ENCODE measurements at places on chromosomes 2 and 18.

DNA sequence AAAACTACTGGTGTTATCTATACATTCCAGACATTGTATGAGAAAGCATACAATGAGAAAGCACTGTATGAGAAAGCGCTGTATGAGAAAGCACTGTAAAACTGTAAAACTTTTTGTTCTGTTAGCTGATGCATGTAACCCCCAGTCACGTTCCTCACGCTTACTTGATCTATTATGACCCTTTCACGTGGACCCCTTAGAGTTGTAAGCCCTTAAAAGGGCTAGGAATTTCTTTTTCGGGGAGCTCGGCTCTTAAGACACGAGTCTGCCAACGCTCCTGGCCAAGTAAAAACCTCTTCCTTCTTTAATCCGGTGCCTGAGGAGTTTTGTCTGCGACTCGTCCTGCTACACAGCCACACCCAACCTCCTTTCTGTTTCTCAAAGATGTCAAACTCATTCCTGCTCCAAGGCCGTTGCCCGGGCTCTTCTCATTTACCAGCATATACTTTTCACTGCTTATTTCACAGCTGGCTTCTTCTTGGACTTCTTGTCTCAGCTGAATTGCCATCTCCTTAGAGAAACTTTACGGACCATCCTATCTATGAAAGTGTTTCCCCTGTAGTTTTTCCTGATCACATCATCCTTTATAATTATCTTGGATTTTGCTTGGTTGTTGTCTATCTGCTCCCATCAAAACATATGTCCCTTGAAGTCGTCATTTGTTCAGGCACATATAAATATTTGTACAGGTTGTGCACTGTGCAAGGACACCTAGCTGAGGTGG lies 29.8 kb upstream of the YES1 start:
- DNase-seq: no peak

- no peak for DNase-seq
These were observed 15.3 kb downstream of the FAM168B start for GRCh38 chr2:131077966-131078365.

DNA sequence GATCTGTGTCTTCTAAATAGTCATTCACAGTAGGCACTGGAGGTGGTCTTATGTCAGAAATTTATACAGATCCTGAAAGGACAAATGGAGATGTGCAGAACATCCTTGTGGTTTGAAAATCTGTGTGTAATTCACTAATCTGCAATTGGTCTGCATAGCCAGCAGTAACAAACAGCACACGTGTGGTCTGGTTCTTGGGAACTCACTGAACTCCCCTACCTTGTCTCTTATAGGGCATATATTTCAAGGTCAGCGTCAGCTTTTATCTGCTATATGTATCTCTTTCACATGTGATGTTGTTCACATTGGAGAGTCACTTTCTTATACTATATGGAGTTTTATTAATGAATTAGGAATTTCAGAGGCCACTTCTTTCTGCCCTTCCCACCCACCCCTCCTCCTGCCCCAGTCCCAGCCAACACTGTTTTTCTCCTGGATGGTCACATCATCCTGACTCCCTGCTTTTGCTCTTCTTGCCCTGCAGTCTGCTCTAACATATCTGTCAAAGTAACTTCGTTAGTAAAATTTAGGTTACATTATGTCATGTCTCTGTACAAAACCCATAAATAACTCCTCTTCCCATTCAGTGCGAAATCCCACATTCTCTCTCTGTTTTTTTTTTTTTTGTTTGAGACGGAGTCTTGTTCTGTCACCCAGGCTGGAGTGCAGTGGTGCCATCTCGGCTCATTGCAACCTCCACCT lies 35.4 kb upstream of the CABYR start:
- no peak for DNase-seq

DNA sequence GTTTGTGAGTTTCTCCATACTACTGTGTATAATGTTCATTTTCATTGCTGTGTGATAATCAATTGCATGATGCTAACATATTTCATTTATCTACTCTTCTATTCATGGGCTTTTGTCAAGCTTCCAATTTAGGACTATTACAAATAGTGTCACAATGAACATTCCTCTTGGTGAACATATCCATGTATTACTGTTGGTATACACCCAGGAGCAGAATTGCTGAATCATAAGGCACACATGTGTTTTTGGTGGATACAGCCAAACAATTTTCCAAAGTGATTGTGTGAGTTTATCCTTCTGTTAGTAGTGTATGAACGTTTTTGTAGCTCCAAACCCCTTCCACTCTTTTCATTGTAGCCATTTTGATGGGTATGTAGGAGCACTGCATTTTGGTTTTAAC lies 101.6 kb upstream of the COPS8 start:
- no peak for DNase-seq

DNA sequence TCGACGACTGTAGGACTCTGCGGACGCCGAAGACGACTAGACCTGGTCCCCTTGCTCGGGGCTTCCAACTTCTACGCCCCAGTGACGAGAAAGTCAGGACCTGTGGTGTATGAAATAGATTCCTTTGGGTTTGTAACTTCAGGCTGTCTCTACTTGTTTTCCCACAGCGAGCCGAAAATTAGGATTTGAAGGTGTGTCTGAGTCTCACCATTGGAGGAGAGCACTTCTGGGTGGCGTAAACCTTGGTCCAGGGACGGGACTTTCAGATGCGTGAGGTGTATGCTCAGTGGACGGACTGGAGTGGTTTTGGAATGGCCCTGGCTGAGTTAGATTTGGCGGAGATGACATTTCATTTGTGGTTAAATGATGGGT lies 1.3 kb downstream of the BIRC6 start:
- DNase-seq: no peak

- DNase-seq: no peak
These were observed 552.9 kb downstream of the FBXO15 start for GRCh38 chr18:73594749-73595148.

GRCh38 chr2:189360861-189361260 lies 80.4 kb upstream of the WDR75 start:
- DNase-seq: no peak

DNA sequence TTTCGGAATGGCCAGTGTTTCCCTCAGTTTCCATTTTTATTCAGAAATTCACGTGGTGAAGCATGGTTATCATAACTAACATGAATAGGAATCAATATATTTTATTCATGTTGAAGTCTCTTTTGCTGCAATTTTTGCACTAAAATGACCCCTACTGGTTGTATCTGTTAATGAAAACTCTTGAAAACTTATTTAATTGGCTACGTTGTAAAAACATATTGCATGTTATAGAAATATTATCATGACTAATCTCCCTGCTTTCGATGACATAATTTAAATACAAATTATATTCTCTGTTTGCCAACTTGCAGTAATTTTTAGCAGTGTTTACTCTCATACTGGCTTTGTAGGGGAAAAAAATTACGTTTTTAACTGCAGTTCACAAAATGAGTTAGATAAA lies 3.5 kb downstream of the CRIM1 start:
- DNase-seq: no peak

- DNase-seq: no peak
These were observed 297.6 kb upstream of the NRXN1 start for GRCh38 chr2:51329512-51329911.

- no peak for DNase-seq
These were observed 1.6 kb upstream of the RMDN2 start for GRCh38 chr2:37923308-37924055.

- DNase-seq: no peak
These were observed 30.2 kb upstream of the RAB11FIP5 start for GRCh38 chr2:73142937-73143336.

DNA sequence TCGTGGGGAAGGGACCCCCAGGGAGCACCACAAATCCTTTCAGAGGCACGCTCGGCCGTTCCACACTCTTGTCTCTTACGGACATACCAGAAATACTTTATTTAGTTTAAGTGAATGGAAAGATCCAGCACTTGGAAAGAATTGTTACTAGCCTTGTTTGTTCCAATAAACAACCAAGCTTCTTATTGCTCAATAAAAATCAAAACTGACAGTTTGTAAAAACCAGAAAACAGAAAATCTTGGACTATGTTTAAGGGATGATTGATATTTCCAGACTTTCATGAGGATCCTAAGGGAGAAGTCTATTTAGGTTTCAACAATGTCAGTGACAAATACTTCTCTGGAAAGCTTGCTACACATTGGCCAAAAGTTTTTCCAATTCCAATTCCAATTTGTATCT lies 31.6 kb upstream of the CCBE1 start:
- no peak for DNase-seq

DNA sequence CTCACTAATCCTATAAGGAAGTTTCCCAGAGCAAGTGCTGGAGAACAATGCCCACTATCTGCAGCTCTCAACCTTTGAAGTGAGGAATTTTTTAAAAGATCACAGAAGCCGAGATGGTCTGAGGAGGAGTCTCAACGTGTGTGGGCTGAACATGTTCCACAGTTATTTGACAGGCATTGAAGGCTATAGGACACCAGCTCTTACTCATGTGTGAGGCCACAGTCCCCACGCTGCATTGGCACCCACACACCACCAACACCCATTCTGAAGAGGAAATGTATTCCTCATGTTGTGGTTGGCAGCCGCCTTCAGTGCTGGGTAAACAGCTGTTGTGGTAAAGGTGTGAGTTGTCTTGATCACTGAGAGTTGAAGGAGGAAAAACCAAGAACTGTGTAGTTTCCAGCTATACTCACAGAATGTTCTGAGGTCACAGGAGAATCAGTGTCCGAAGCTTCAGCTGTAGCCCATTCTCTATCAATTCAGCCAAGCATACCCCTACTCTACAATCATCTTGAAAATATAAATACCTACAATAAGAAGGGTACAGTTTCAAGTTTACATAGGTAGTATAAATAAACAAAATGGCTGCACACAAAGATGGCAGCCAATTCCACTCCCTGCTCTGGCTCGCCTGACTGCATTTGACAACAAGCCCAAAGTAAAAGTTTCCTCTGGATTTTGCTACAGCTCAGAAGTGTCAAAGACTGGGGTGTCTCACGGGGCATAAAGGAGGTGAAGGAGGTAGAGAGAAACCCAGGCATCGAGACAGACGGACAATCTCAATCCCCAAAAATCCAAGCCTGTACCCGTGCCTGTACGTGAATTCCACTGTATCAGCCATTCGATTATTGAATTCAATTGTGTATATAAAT lies 12.1 kb downstream of the CD226 start:
- DNase-seq: no peak

DNA sequence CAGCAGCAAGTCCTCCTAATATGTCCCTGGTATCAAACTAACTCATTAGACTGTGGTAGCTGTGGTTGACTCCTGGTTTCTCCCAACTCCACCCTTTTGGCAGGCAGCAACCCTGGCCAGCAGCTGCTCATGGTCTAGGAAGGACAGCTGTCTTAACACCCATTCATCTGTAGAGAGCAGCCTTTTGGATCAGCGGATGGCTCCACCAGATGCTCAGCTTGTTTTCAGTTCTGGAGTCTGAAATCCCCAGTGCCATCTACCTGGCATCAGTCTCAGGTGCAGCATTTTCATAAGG lies 100.5 kb downstream of the SPOPL start:
- DNase-seq: no peak

- no peak for DNase-seq
These were observed 9.4 kb downstream of the SCYGR4 start for GRCh38 chr2:227626580-227627151.

GRCh38 chr2:48860380-48860779 lies 104.9 kb upstream of the LHCGR start:
- DNase-seq: no peak

DNA sequence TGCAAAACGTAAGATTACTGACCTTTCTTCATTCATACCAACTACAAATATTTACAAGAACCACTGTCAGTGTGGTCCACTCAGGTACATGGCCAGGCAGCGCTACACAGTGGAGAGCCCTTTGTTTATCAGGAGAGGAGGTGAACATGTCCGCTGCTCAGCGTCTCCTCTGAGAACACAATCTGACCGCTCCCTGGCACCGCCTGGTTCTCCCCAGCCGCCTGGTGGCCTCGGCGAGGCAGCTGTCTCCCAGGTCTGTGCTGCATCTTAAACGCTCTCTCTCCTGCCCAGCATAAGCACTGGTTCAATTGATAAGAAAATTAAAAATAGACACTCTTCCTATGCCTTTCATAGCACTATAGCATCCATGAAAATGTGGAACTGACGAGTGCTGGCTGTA lies 146.8 kb upstream of the PXDN start:
- no peak for DNase-seq

GRCh38 chr2:236825989-236826510 lies 256.4 kb downstream of the ACKR3 start:
- no peak for DNase-seq

GRCh38 chr2:176466918-176467452 lies 197.7 kb downstream of the MTX2 start:
- no peak for DNase-seq

- no peak for DNase-seq
These were observed 697.3 kb downstream of the TRIB2 start for GRCh38 chr2:13413989-13414388.

DNA sequence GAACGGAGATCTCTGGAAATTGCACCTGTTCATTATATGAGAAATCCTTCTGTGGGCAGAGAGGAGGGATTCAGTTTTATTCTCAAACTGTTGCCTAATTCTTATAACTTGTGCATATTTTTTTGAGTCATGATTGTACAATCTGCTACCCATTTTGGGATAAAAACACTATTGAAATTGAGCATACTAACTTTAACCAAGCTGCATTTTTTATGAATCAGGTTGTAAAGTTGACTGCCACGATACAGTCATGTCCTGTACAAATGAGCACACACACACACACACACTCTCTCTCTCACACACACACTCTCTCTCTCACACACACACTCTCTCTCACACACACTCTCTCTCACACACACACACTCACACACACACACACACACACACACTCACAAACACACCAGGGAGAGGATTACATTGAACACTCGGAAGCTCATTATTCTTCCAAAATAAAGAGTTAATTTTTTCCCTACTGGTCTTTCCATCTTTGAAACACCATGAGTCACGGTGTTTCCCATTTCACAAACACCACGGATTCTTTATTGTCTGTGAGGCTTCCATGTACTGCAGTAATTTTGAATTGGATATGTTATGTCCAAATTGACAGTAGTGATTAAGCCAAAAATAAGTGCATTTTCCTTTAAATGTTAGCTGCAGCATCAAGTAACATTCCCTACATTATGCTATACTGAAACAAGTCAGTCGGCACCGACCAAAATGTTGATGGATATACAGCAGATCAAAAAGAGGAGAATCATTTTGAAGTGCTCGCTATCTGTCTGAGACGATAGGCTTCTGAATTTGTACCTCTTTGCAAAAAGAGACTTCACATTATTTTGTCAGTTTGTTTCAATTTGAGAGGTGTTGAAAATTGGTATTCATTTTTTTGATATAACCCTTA lies 216.9 kb downstream of the ARHGAP15 start:
- no peak for DNase-seq

GRCh38 chr2:12796657-12797056 lies 79.9 kb downstream of the TRIB2 start:
- DNase-seq: no peak

- DNase-seq: no peak
These were observed 211.0 kb upstream of the NT5C1B start for GRCh38 chr2:18800240-18800971.

GRCh38 chr2:72731116-72731515 lies 94.7 kb downstream of the EXOC6B start:
- no peak for DNase-seq
